ENCODE measurements at places on chromosomes 2 and 18. TPM values are rescaled to one million over a fixed set of nuclear protein-coding genes. Genes with fewer than 3 reads are reported as not detected.

- DNase-seq: no peak
Measured at GRCh38 chr18:10412933-10413332, 41.5 kb upstream of the APCDD1 start.

DNA sequence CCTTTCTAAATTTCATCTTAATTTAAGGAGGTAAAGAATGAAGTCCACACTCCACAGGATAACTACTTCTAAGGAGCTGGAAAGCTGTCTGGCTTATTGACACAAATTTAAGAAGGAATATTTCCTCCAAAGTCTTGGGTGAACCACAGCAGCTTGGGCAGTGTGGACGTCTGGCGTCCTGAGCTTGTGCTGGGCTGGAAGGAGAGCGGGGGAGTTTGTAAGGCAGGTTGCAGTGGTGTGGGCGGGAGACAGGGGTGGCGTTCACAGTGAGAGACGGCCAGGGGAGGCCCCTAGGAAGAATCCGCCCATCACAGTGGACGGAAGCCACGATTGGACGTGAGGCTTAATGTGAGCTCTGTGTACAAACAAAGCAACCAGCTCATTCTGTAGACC is 25.7 kb downstream of the ADI1 start:
- DNase-seq: peak; percentile 41

GRCh38 chr18:59629894-59630293 is 67.3 kb downstream of the CCBE1 start:
- no peak for DNase-seq

- DNase-seq: no peak
Measured at GRCh38 chr2:69380072-69380917, 6.7 kb downstream of the GFPT1 start.

The BABAM2 gene
- total RNA-seq: 16.7 TPM
